Stimulated activated CD4-positive, alpha-beta T cell treated with anti-CD3 and anti-CD28 coated beads, Interleukin-2, amount 100 ng/mL, for 24 hours (primary cell): ENCODE measurements at places on chromosomes 16 and 17.

- DNase-seq = no peak
These were observed 95.9 kb downstream of the ABCC1 start for GRCh38 chr16:16045296-16045695.

GRCh38 chr17:34442387-34443111, 79.5 kb upstream of the CCL1 start:
- DNase-seq = no peak

- no peak for DNase-seq
These were observed 58.9 kb downstream of the CYTH1 start for GRCh38 chr17:78723001-78723796.

DNA sequence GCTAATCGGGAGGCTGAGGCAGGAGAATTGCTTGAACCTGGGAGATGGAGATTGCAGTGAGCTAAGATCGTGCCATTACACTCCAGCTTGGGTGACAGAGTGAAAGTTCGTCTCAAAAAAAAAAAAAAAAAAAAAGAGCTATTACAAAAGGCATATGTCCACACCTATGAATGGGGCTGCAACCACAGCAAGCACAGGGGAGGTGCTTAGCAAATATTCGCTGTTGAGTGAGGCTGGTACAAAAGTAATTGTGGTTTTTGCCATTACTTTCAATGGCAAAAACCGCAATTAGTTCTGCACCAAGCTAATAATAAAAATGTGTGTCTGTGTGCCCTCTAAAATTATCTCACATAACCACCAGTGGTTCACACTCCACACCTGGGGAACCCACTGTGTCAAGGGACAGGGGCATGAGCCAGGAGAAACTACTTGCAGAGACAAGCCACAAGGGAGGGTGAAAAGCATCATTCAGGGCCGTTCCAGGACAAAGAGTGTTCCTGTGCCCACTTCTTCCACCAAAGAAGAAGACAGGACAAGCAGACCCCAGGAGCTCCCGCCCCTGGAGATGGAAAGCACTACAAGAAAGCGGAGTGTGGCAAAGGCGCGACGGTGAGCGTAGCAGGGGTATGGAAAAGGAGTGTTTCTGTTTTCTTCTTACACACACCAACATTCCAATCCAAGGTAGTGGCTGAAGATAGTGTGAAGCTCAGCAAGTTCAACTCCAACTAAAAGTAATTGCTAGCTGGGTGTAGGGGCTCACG, 84.4 kb upstream of the CNEP1R1 start:
- DNase-seq = no peak

DNA sequence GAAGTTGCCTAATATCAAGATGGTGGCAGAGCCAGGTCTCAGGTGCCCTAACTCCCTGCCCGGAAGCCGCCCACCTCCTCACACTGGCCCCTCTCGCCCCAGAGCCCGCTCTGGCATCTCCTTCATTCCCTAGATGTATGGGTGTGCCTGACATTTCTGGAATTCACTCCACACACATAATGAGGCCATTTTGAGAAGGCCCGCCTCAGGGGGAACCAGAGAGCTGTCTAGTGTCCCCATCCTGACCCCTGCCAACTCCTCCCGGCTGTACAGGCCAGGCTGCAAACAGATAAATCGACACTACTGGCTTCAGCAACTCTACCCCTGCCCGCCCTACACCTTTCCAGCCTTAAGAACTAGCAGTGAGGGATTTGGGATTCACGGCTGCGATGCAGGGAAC, 7.7 kb downstream of the WNT3 start:
- no peak for DNase-seq

DNA sequence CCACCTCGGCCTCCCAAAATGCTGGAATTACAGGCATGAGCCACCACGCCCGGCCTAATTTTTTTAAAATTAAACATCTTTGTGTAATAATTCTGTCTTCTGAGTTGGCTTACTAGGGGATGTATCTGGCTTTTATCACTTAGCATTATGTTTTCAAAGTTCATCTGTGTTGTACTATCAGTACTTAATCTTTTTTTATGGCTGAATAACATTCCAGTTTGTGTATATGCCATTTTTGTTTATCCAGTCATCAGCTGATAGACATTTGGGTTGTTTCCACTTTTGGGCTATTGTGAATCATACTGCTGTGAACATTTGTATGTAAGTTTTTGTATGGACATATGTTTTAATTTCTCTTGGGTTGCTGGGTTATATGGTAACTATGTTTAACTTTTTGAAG, 69.0 kb downstream of the CHD9 start:
- no peak for DNase-seq

DNA sequence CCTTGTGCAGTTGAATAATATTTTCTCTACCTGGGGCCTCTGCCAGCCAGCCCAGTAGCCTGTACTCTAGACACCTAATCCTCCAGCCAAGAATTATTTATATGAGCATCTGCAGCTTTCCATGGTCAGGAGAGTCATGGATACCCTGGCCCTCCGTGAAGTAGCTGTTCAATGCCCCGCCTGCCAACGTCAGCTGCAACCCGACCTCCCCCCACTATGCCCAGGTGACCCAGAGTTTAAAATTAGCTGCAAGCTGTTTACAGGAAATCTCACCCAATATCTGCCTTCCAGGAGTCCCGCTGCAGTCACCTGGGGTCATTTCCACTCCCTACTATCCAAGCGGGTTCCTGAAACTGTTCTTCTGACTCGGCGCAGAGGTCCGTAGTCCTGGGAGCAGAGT, 12.3 kb downstream of the SDR42E2 start:
- DNase-seq = no peak

GRCh38 chr17:57911834-57912673, 43.2 kb downstream of the CUEDC1 start:
- DNase-seq = no peak

DNA sequence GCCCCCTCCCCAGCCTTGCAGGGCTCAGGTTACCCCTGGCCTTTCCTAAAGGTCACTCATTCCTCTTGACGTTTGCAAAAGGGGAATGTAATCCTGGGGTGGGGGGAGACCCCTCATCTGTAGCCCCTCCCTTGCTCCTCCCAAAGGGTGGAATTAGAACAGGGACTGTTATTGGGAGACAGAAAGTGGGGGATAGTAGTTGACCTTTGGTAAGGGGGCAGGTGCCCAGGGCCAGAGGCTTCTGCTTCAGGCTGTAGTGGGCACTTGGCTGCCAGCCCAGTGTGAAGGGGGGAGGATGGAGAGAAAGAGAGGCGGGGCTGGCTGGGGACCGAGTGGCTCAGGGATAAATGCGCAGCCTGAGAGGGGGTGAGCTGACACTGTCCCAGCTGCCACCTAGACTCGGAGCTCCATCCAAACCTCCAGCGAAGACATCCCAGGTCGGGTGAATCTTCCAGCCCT, at the start of gene ENO3:
TSS of gene ENO3 (plus strand) at position 374 of the 459 bp plus-strand sequence. CDS start 711 bp downstream, outside the sequence.
- DNase-seq = no peak

GRCh38 chr17:76032073-76032779, 5.1 kb upstream of the EVPL start:
- no peak for DNase-seq

- no peak for DNase-seq
These were observed 167.0 kb downstream of the MRM1 start for GRCh38 chr17:36768394-36768793.

GRCh38 chr16:85968041-85968920, 69.3 kb downstream of the IRF8 start:
- no peak for DNase-seq
